ENCODE measurements at places on chromosomes 12 and 14.

DNA sequence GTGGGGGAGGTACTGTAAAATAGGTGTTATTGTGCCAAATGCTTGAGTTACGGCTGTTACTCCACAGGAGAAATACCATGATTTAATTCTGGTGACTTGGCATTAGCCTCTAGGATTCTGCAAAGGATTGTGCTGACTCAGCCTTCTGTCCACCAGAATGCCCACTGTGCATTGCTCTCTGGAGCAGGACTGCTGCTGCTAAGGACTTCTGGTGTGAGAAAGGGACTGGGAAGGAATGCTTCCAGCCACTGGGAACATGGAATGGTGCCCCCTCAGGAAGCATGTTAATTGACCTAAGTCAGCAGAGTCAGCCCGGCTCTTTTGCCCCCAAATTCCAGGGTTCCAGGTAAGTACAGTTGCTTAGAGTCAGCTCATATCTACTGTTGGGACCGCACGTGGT, 32.9 kb downstream of the ZFHX2 start:
- DNase-seq, result no peak
- peaks cover 52% of the 10 kb centered on the region for H3K4me1 ChIP-seq
- no peaks in the 10 kb centered on the region for H3K27me3 ChIP-seq

DNA sequence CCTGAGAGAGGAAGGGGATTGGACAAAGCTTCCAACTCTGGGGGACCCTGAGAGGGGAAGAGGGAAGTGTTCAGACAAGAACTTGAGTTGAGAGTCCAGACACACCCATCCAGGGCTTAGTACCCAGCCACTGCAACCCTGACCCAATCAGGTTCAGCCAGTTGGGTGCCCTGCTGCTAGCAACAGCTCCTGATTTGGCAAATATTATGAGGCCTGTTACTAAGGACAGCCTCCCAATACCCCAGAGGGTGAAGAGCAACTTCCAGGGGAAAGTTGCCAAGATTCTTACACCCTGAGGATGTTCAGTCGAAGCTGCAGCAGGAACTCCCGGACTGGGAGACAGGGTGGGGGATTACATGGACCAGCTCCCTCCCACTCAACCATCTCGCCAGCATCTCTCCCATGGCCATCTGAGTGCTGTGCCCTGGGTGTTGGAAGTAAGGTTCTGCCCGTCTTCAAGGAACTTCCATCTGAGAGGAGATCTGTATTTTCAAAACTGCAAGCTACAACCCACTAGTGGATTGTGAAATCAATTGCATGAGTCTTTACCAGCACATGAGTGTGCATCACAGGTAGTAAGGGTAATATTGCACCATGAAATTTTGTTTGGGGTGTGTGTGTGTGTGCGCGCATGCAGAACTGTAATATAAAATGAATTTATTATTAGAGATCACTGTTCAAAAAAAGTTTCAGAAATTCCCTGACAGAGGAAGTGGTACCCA, 11.5 kb upstream of the KRT78 start:
- no peak for DNase-seq
- H3K4me1 ChIP-seq, result no peaks in the 10 kb centered on the region
- H3K27ac ChIP-seq, result no peak overlapping the region
- H3K27me3 ChIP-seq, result no peaks in the 10 kb centered on the region
- no peaks in the 10 kb centered on the region for H3K36me3 ChIP-seq

DNA sequence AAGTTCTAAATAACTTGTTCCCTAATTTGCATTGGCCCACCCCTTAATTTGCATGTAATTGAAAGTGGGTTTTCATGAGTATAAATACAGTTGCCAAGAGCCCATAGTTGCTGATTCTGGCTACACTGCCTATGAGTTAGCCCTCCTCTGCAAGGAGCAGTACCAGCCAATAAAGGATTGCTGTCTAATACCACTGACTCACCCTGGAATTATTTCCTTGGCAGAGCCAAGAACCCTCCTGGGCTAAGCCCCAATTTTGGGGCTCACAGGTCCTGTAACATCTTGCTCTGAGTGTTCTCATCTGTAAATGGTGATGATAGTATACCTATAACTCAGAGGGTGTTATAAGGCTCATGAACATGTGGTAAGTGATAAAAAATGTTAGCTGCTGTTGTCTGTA, 6.8 kb downstream of the TTC8 start:
- DNase-seq, result no peak
- H3K36me3 ChIP-seq, result no peaks in the 10 kb centered on the region
- H3K4me1 ChIP-seq, result no peaks in the 10 kb centered on the region
- no peak overlapping the region for H3K27ac ChIP-seq
- H3K4me3 ChIP-seq, result no peak overlapping the region

- no peaks in the 10 kb centered on the region for H3K36me3 ChIP-seq
- peak overlapping the region; percentile 78 for H3K27ac ChIP-seq
- H3K4me1 ChIP-seq, result peaks cover 25% of the 10 kb centered on the region
- DNase-seq, result peak; percentile 74
Measured at GRCh38 chr12:65822732-65823512, 1.4 kb upstream of the HMGA2 start.

DNA sequence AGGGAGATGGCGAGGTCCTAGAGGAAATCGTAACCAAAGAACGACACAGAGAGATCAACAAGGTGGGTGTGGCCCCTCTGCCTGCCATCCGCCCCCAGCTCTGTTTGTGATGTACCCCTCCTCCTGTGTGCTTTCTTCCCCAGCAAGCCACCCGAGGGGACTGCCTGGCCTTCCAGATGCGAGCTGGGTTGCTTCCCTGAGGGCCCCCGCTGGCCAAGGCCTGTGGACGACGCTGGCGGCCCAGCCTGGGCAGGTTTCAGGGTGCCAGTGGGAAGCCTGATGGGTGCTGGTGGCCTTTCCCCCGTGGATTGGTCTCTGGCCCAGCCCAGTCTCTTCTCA, 2.0 kb downstream of the ARL6IP4 start:
- H3K36me3 ChIP-seq, result peaks cover 77% of the 10 kb centered on the region
- no peaks in the 10 kb centered on the region for H3K27me3 ChIP-seq
- H3K27ac ChIP-seq, result no peak overlapping the region

GRCh38 chr14:38363217-38363616, 107.3 kb upstream of the CLEC14A start:
- H3K4me1 ChIP-seq, result no peaks in the 10 kb centered on the region
- H3K27ac ChIP-seq, result no peak overlapping the region
- no peaks in the 10 kb centered on the region for H3K27me3 ChIP-seq
- H3K36me3 ChIP-seq, result no peaks in the 10 kb centered on the region
- no peak for DNase-seq

DNA sequence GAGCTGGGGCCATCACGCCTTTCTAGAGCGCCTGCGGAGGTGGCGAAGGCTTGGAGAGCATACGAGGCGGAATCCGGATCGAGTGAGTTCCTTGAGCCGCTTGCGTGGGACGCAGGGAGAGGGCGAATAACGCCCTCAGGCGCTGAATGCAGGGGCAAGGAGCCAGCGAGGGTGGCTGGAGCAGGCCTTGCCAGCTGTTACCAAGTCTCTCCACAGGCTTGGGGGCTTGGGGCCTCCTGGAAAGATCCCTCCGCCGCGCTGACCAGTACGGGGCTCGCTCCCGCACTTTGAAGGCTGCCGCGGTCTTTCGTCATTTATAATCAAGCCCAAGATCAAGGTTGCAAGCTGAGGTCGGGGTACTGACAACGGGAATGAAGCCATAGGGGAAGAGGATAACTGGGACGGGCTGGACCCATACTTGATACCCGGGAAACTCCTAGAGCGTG, 1.2 kb downstream of the FLRT2 start:
- peak overlapping the region; percentile 89 for H3K27ac ChIP-seq
- H3K27me3 ChIP-seq, result peaks cover 46% of the 10 kb centered on the region
- H3K4me3 ChIP-seq, result peak overlapping the region; percentile 66
- H3K36me3 ChIP-seq, result peaks cover 3% of the 10 kb centered on the region
